Right renal pelvis (tissue), 4 donors: ENCODE measurements at places on chromosomes 7 and 10. TPM values are rescaled to one million over a fixed set of nuclear protein-coding genes. Genes with fewer than 3 reads are reported as not detected.

GRCh38 chr10:1658658-1659057 lies 78.7 kb downstream of the ADARB2 start:
- DNase-seq = no peak

DNA sequence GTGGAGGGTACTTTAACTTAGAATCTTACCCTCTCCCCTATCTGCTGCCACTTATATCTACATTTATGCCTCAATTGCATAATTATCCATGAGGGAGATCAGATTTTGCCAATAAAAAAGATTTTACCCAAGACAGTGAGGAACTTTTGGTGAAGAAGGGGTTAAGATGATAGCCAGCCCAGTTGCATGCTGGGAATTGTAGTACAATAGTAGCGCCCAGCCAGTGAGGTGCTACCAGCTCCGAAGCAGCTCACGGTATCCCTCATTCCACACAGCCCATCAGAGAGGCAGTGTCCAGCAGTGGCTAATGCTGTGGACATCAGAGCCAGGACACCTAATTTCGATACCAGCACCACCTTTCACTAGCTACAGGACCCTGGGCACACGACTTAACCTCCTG lies 5.9 kb upstream of the LGI1 start:
- no peak for DNase-seq

- DNase-seq = no peak
Observed at GRCh38 chr10:121157998-121158397, 306.8 kb downstream of the WDR11 start.

DNA sequence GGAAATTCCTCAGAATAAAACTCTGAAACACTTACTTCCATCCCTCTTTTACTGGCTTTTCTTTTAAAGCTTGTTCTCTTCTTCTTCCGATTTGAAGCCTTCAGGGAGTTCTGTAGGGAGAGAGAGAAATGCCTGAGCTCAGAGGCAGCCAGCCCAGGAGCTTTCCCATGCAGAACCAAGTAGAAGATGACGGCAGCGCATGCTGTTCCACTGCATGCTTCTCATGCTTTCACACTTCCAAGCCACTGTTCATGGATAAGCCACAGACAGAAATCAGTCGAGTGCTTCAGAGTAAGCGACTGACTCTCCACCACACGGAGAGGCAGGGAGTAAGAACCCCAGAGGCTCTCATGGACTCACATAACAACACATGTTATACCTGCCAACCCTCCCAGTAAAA lies 237.3 kb downstream of the DGKI start:
- DNase-seq = peak; percentile 29

DNA sequence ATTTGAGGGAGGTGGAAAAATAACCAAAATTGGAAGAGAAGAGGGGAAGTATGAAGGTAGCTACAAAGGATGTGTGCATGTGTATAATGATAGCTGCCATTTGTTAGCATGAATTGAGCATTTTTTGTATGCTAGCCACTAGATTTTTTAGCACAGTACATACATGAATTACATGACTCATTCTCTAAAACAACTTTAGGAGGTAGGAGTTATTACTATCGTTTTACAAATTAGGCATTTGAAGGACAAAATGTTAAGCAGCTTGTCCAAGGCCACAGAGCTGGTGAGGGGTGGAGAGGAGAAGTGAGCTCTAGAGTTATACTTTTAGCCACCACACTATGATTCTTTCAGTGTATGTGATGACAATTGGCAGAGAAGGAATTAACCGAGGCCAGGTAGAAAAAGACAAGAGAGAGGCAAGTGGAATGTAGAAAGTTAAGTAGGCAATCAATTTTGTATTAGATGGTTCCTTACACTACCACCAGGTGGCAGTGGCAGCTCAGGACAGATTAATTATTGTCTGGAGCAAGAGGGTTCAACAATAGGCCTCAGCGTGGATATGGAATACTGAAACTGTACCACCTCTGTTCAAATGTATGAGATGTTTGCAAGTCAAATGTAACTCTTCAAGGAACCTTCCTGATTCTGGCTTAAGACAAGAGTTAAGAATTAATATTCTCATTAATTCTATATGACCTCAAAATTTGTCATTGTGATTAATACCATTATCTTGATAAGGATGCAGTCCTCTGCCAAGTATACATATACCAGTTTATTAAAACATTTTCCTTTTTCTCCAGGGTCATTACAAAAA lies 128.0 kb downstream of the MBL2 start:
- peak; percentile 23 for DNase-seq

GRCh38 chr7:70539617-70540016 lies 592.3 kb upstream of the GALNT17 start:
- DNase-seq = no peak

GRCh38 chr10:17586821-17587234 lies 30.3 kb downstream of the HACD1 start:
- no peak for DNase-seq

DNA sequence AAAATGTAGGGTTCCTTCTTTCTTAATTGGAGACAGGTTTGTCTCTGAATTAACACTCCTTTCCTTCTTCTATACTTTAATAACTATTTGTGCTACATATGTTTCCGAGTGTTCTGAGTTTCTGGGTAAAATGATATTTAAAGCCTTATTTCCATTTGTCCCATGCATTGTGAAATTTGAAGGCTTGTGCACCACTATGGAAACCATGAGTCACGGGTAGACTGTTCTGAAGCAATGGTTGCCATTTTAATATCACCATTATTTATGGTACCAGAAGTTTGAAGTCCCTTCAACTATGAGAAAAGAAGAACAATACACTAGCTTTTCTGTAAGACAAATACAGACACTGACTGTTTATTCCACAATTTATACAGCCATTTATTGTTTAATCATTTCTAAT lies 44.7 kb upstream of the ZEB1 start:
- no peak for DNase-seq

GRCh38 chr7:99733448-99733847 lies 1.5 kb downstream of the CYP3A7 start:
- no peak for DNase-seq

DNA sequence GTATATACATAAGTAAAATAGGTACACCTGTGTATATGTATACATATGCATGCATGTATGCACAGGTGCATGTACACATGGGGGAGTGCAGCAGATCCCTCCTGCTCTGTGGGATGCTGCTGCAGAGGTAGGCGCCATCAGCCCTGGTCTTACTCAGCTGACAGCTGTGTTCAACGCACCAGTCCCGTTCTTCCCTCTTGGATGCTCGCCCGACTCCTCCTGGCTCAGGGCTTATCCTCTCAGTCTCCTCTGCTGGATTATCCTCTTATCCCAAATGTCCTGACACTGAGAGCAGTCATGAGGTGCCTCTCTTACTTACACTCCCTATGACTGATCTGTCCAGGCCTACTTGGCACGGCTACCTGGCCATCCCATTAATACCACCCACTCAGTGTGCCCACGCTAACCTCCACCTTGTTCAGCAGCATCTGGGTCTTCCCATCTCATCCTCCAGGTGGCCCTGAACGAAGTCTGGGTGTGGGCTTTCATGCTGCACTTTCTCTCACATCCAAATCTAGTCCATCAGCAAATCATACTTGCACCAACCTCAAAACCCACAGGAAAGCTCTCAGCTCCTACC lies 357.1 kb downstream of the TCERG1L start:
- DNase-seq = no peak

- no peak for DNase-seq
Observed at GRCh38 chr7:36306222-36306621, 83.4 kb upstream of the ANLN start.

- no peak for DNase-seq
Observed at GRCh38 chr10:60114765-60115586, 208.6 kb upstream of the CCDC6 start.

DNA sequence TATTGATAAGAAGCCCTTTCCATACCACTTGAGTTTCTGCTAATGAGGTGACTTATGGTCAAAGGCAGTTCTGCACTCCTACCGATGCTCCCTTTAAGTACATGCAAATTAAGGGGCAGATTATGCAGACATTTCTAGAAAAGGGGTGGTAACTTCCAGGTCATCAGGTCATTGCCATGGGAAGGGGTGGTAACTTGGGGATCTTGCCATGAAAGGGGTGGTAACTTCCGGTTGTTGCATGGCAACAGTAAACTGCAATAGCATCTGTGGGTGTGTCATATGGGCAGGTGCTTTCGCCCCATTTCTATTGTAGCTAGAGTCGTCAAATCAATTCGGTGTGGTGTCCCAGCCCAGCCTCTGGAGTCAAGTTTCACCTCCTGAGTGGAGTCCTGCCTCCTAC lies 150.9 kb downstream of the UBE2H start:
- DNase-seq = no peak

GRCh38 chr10:1515121-1515779 lies 222.1 kb downstream of the ADARB2 start:
- DNase-seq = no peak

DNA sequence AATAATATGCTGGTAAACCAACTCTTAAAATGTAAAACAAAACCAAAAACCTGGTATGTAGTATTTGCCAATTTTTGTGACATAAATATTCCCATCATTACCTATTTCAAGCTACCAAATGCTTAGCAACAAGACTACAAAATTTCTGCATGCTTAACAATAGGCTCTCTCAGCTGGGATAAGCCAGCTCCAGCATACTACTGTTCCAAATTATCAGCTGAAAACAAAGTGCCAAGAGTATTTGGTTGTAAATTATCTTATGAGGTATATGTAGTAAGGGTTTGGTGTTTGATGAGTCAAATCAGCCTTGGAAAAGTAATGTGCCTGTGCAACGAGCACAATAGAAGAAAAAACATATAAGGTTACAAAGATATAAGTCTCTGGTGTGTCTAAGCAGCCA lies 263.2 kb downstream of the HGF start:
- DNase-seq = no peak

- no peak for DNase-seq
Observed at GRCh38 chr10:104103956-104104355, 18.0 kb upstream of the SFR1 start.

GRCh38 chr7:146146831-146147486 lies 30.4 kb downstream of the CNTNAP2 start:
- DNase-seq = peak; percentile 10

DNA sequence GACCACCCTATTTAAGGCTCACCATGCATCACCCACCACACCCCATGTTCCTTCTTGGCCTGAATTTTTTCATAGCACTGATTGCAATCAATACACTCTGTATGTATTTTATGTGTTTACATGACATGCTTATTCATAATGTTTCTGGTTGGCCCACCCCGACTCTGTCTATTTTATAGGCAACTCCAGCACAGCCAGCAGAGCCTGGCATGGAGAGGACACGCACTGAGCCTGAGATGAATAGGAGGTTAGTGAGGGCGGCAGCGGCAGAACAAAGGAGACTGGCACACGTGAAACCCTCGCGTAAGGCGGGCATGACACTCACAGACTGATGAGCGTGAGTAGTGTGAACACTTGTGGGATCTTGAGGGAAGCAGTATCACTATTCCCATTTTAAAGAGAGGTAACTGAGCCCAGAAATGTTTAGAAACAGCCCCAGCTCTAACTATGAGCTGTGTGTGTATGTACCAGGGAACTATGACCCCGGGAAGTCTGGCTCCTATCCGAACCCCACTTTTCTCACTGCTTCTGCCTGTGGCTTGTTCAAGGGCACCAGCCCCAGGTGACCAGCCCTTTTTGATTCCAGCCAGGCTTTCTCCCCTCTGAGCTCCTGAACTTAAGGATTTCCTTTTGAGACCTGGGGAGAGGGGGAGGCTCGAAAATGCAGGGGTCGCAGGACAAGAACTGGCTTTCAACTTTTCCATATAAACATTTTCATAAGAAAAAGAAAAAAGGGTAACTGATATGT lies 113.3 kb downstream of the ARHGAP22 start:
- no peak for DNase-seq

GRCh38 chr10:72334196-72334824 lies 20.4 kb downstream of the DNAJB12 start:
- DNase-seq = peak; percentile 61

DNA sequence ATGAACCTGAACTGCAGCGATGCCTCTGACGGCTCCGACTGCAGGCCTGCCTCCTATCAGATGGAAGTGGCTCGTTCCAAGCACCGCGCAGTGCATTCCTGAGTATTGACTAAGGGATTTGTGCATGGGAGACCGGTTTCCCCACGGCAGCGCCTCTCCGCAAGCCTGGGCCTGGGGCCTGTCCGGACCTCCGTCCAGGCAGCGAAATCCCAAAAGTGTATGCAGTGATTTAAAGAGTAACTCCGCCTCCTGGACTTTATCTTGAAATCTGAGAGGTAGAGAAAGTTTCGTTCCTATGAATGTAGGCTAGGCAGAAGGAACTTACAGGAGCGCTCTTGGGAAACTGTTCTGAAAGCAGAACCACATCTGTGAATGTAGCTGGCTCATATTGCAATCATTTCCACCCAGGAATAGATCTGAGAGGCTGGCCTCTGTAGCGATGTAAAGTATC lies 106.2 kb upstream of the CELF2 start:
- DNase-seq = no peak

GRCh38 chr7:69516238-69516820 lies 81.9 kb upstream of the AUTS2 start:
- DNase-seq = no peak

DNA sequence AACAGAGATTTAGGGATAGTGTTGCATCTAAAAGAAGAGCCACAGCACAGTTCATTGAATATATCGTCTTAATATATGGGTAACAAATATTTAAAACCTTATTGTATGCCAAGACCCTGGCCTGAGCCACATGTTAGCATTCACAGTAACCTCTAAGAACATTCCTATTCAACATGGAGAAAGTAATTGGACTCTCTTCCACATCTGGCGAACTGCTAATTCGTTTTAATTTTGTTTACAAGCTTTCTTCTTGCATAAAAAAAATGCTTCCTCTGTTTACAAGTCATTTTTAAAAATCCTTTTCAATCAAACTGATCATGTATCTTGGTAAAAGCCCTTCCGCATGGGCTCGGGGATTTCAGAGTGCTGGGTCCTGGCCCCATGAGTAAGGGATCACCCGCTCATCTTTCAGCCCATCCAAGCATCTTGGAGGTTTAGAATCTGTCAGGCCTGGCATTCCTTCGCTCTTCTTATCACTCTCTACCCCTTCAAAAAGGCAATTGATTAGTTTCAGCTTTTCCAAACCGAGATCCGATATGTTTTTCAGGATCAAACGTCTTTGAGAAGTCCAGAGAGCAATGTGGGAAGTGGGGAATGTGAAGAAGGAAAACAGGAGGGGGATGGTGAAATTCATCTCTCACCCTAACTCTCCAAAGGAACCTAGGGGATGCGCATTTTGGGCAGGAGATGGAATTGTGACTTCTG lies 7.3 kb downstream of the TWIST1 start:
- no peak for DNase-seq

Gene PON1
- polyA plus RNA-seq = 0.55 TPM

Gene ABCB1
- polyA plus RNA-seq = 19.4 TPM

Gene TAS2R41
- not detected for polyA plus RNA-seq

Gene INHBA
- 7.6 TPM for polyA plus RNA-seq

Gene DRGX
- polyA plus RNA-seq = not detected

Gene MACC1
- 11.2 TPM for polyA plus RNA-seq

Gene SPDYE6
- polyA plus RNA-seq = 1.2 TPM

Gene ANK3
- polyA plus RNA-seq = 140 TPM

Gene OGDHL
- polyA plus RNA-seq = 46.1 TPM
